ENCODE measurements at places on chromosomes 5 and 9. TPM values are rescaled to one million over a fixed set of nuclear protein-coding genes. Genes with fewer than 3 reads are reported as not detected.

Gene PTGDS
- 89.9 TPM for total RNA-seq

Gene IL9
- not detected for total RNA-seq

Gene CSF1R
- not detected for total RNA-seq

Gene MTX3
- 18.0 TPM for total RNA-seq

Gene DPM2
- 11.7 TPM for total RNA-seq

Gene TMEM232
- 5.6 TPM for total RNA-seq

Gene TMEM215
- not detected for total RNA-seq

Gene GFRA3
- not detected for total RNA-seq

Gene UHRF2
- total RNA-seq, result 56.2 TPM

Gene RNF183
- not detected for total RNA-seq

Gene LCN12
- total RNA-seq, result not detected

Gene POLR3G
- total RNA-seq, result 4.9 TPM

Gene LEAP2
- 0.33 TPM for total RNA-seq

Gene AK3
- 90.3 TPM for total RNA-seq

Gene PCDH1
- 2.3 TPM for total RNA-seq

Gene ADGRD2
- total RNA-seq, result not detected

Gene DRD1
- total RNA-seq, result 2.6 TPM

All from fibroblast of lung (primary cell).